ENCODE measurements at places on chromosomes 7 and 10.

GRCh38 chr10:79410315-79411094 is 34.9 kb downstream of the ZCCHC24 start:
- DNase-seq = no peak

DNA sequence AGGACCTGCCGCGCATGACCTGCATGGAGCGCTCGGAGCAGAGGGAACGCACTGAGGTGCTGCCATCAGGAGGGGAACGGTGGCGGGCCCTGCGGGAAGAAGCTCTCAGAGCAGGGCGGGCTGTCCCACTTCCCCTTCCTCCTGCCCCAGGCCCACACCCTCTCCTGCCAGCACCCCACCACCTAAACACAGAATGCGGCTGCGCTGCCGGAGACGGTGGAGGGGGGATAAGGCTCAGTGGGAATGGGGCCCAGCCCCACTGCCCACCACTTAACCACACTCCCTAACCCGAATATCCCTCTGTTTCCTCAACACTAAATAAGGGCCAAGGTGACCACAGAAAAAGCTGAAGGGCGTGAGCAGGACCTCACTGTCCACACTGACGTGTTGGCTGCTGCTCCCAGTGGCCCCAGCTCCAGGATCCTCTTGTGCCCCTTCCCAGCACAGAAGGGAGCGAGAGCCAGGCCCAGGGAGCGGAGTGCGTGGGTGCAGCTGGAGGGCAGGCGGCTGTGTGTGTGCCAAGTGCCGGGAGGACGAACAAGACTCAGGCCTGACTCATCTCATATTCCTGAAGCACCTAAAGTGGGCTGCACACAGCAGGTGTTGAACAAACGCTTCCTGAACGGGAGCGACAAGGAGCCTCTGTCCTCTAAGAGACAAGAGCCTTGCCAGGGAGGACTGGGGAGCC is 116.8 kb downstream of the MAD1L1 start:
- no peak for DNase-seq

DNA sequence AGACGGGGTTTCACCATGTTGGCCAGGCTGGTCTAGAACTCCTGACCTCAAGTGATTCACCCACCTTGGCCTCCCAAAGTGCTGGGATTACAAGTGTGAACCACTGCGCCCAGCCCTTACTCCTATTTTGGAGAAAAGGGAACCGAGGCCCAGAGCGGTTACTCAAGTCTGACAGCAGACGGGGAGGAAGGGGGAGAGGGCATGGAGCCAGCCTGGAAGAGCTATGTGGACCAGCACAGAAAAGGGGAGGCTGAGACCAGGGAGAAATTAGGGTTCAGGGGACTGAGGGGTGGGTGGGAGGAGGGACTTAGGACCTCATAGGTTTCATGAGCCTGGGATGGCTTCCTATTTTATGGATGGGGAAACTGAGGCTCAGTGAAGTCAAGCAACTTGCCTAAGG is 1.5 kb downstream of the SFRP5 start:
- no peak for DNase-seq

- DNase-seq = no peak
These were observed 6.6 kb downstream of the C10orf90 start for GRCh38 chr10:126663880-126664279.

DNA sequence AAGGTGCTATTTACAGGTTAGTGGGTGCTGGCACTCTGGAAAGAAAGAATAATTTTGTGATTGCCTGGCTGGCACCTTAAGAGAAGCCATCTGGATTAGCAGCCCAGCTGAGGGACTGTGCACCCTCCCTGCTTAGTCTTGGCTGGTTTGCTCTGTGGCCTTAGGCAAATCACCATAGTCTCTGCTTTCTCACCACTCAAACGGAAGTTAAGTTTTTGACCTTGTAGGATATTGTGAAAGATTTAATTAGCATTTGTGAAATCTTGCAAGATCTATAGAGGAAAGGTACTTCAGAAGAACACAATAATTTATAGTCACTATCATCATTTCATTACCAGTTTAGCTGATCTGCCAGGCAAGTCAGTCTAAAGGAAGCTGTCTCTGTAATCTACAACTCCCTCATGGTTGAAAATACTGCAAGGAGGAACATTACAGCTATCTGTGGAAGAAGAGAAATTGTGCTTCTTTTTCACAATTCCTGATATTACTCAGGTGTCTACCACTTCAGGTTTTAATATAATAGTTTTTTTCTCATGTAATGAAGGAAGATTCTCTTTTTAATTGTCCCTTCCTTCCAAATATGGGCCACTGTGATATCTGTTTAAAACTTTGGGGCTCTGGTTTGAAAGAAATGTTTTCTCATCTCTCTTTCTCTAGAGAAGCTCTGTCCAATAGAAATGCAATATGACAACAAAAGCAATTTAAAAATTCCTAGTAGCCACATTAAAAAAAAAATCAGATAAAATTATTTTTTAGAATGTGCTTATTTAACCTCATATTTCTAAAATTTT is 219.6 kb downstream of the PTEN start:
- no peak for DNase-seq

DNA sequence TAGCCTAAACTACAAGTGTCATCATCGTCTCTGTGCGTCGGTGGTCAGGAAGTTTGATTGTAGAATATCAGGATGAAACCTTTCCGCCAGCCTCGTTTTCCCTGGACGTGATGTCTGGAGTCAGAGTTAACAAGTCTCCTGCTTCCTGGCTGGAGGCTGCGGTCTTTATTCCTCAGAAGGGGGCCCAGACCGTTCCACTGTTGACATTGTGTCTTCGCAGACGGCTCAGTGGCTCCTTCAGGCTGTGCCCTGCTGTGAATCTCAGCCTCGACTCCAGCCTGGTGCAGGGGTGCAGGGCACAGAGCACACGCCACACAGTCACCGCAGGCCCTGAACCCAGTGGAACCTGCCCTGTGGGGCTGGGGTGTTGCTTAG is 37.2 kb upstream of the INSIG1 start:
- DNase-seq = no peak

DNA sequence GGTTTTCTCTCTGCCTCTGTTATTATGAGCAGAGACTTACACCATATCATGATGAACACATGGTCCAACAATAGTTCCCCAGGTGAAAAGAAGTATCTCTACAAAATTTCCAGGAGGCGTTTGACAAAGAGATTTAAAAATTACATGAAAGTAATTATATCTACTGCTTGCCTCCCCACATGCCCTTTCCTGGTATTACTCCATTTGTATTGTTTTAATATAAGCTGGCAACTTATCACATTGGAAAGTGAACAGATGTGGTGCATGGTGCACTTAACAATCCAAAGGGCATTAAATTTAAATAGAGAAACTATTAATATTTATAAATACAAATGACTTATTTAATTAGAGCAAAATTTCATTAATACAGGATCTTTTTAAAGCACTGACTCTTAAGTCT is 638.2 kb downstream of the ANKRD7 start:
- DNase-seq = no peak

- no peak for DNase-seq
These were observed 170.4 kb upstream of the C7orf33 start for GRCh38 chr7:148419856-148420832.

- DNase-seq = no peak
These were observed 57.3 kb upstream of the SMIM30 start for GRCh38 chr7:113175525-113176104.

GRCh38 chr10:3502673-3503072 is 282.3 kb downstream of the KLF6 start:
- no peak for DNase-seq

DNA sequence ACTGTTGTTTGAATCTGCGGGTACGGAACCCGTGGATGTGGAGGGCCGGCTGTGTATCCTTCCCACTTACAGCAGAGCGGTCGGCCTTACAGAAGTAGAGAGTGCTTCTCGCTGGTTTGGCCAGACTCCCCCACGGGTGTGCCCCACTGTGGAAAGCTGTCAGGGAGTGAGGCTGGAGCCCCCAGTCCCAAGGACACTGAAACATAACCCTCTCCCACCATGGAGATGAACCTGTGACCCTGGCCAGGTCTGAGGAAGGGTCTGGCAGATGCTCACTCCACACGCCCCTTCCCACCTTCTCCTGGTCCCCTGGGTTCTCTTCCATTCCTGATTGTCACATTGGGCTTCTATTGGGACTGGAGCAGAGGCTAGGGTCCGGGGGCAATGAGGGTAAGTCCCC is 39.6 kb downstream of the TSPAN15 start:
- DNase-seq = no peak

DNA sequence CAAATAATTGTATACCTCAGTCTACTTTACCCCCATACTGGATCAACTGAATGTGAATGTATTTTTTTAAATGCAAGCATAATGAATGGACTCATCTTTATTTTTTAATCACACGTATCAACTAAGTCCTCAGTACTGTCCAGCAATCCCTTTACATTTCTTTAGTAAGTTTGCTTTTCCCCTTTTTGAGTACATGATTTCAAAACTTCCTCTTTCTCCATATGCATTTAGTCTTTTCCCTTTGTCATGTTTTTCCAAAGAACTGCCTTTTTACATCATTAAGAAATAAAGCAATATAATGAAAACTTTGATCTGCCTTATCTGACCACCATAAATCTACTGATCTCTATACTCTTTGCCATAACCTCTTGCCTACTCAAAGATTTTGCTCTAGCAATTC is 182.5 kb upstream of the AKR1E2 start:
- no peak for DNase-seq

- DNase-seq = no peak
These were observed 38.5 kb downstream of the BNIP3 start for GRCh38 chr10:131943021-131943814.

DNA sequence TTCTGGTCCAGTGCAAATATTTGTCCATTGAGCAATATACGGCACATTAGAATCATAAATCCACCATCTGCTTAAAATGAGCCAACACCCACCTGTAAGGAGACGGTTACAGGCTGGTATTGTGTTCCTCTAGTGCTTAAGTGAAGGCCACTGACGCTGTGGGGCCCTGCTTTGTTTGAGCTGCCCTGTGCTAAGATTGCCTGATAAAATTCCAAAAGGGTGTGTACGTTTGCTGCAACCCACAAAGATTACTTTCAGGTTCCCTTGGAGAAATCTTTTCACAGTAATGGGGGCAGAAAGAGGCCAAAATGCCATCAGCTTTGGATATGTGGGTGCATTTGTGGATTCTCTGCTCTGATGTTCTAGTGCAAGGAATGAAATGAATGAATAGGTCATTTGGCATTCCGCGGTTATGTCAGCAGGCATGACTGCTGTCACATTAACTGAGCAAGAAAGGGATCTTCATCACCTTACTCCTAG is 34.4 kb downstream of the AGR3 start:
- DNase-seq = no peak

- no peak for DNase-seq
These were observed 45.8 kb upstream of the CARD11 start for GRCh38 chr7:3089493-3089892.

- no peak for DNase-seq
These were observed 911.2 kb downstream of the TYW1 start for GRCh38 chr7:67907792-67908191.

DNA sequence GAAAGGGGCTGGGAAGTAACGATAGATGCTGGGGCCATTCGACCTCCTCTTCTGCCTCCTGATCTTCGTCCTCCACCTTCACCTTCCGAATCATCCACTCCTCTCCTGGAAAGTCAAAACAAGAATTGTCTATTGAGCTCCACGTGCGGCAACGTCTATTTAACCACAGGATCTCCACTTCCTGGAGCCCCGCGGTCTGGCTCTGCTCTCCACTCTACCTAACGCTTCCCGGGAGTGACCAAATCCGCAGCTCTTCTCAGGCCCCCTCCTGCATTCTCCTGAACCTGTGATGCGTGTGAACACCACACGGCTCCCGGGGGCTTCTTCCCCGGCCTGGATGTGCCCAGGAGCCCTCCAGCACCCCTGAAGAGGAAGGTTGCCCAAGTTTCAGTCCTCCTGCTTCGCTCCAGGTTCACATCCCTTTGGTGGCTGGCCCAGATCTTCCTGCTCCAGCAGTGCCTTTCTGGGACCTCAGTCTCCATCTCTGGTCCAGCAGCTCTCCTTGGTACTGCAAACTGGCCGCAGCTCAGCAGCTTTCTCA is 7.2 kb downstream of the ZNF467 start:
- DNase-seq = no peak

- no peak for DNase-seq
These were observed 43.7 kb downstream of the CPVL start for GRCh38 chr7:29102558-29103151.

- DNase-seq = peak; percentile 12
These were observed 1.2 kb downstream of the CASD1 start for GRCh38 chr7:94510582-94511496.

GRCh38 chr10:122768389-122768745 is 68.7 kb upstream of the C10orf120 start:
- DNase-seq = no peak

GRCh38 chr7:1931256-1931950 is 261.3 kb downstream of the ELFN1 start:
- DNase-seq = no peak

DNA sequence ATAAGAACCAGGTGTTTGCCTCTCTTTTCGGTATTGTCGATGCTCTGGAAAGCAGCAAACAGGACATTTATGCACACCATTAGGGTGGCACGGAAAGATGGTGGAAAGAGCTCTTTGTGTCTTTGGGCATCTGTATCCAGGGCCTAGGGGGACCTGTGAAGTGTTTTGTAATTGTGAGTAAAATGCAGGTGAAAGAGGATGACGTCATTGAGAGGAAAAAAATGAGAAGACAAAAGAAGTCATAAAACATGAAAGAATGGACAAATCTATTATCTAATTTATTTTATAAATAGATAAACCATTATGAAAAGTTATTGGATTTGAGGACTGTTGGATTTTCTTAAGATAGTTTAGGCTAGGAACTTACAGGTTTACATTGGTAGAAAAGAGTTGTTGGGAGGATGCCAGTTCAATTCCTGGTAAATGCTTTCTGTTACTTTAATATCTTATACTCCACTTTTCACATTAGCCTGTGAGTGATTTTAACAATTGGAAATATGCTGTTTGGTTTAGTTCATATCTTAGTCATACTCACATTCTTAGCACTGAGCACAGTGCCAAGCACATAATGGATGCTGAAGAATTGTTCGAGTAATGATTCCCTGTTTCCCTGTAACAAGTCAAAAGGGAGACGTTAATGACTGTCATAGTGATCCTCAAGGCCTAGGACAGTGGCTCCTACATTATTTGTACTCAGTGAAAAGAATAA is 62.6 kb downstream of the EXOC4 start:
- DNase-seq = no peak

- DNase-seq = no peak
These were observed 363.9 kb downstream of the MALRD1 start for GRCh38 chr10:19412531-19412930.

GRCh38 chr7:5550831-5551230 is 127.2 kb upstream of the TNRC18 start:
- DNase-seq = no peak

GRCh38 chr7:15433151-15433550 is 128.7 kb downstream of the AGMO start:
- DNase-seq = no peak

DNA sequence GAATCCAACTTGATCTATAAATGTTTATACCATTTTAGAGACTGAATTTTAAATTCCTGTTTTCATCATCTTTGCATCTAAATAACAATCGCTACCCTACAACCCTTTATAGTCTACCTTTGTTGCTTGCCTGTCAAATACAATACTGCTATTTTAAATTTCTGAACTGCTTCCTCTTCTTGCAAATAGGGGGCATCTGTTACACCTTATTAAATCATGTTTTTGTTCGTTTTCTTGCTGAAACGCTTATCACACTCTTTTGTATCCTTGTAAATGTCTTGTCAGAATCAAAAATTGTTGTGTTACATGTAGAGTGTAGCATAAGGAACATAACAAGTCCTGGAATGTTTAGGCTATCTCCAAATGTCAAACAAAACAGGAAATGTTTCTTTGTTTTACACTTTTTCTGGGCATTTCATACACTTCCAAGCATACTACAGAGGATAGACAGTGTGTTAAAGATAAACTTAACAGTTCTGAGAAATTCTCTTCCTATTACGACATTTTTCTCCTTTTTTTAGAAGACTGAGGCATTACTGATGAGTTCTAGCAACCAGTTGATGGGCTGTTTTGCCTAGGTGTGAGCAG is 281.3 kb downstream of the GPR158 start:
- DNase-seq = no peak

Data from stimulated activated CD4-positive, alpha-beta T cell treated with anti-CD3 and anti-CD28 coated beads, Interleukin-12 subunit alpha, Interleukin-12 subunit beta, amount 100 ng/mL, for 4 hours (primary cell).